ENCODE measurements at places on chromosomes 4 and X. TPM values are rescaled to one million over a fixed set of nuclear protein-coding genes. Genes with fewer than 3 reads are reported as not detected.

Gene CWH43
- total RNA-seq: not detected

Gene CHRDL1
- 3.8 TPM for total RNA-seq

Gene RAB9A
- total RNA-seq: 30.7 TPM

Gene HADH
- 10.4 TPM for total RNA-seq

Gene OTUD6A
- total RNA-seq: not detected

Gene XIAP
- 114 TPM for total RNA-seq

Gene CXCL1
- total RNA-seq: 1.5 TPM

Gene DCAF8L2
- not detected for total RNA-seq

Gene ZCCHC12
- not detected for total RNA-seq

Gene SPACA5
- total RNA-seq: not detected
